A549 treated with RU486 at 1 μM for 4 hours (cell line): ENCODE measurements at places on chromosomes 7 and 10. TPM values are rescaled to one million over a fixed set of nuclear protein-coding genes. Genes with fewer than 3 reads are reported as not detected.

OPTN gene
- 52.7 to 66.7 TPM (median 59.7 TPM) in 5 replicates for total RNA-seq

PLAC9 gene
- total RNA-seq, result 0.46 TPM in 1 of 5 replicates, not detected in the others

INSIG1 gene
- total RNA-seq, result 15.9 to 21.3 TPM (median 18.2 TPM) in 5 replicates

LRIT1 gene
- not detected in 5 replicates for total RNA-seq

TSPAN12 gene
- total RNA-seq, result 0.29 to 0.96 TPM (median 0.61 TPM) in 5 replicates

SYPL1 gene
- 68.4 to 100 TPM (median 94.6 TPM) in 5 replicates for total RNA-seq

STN1 gene
- total RNA-seq, result 18.1 to 21.4 TPM (median 18.9 TPM) in 5 replicates

NODAL gene
- total RNA-seq, result not detected in 5 replicates

AKR1C4 gene
- total RNA-seq, result 0.10 to 0.41 TPM (median 0.30 TPM) in 5 replicates

EZH2 gene
- total RNA-seq, result 20.3 to 25.2 TPM (median 23.7 TPM) in 5 replicates

INHBA gene
- 0.82 to 1.7 TPM (median 1.1 TPM) in 5 replicates for total RNA-seq

CREB5 gene
- total RNA-seq, result 3.9 to 5.6 TPM (median 5.1 TPM) in 5 replicates

BLNK gene
- not detected in 5 replicates for total RNA-seq

IMMP2L gene
- 16.7 to 21.4 TPM (median 18.9 TPM) in 5 replicates for total RNA-seq

DPP6 gene
- total RNA-seq, result not detected in 5 replicates
